Ureter (tissue), 1 donor: ENCODE measurements at places on chromosomes 16 and 17. TPM values are rescaled to one million over a fixed set of nuclear protein-coding genes. Genes with fewer than 3 reads are reported as not detected.
A peak's percentile ranks its signal among the peaks of the same experiment; 100 is the strongest.

OR2C1 gene
- not detected for total RNA-seq

FOXL1 gene
- total RNA-seq: 10.9 TPM

MPV17L gene
- 17.1 TPM for total RNA-seq

PPP1R27 gene
- total RNA-seq: not detected

GDPD1 gene
- total RNA-seq: 3.6 TPM

CUEDC1 gene
- 36.9 TPM for total RNA-seq

TSPAN10 gene
- total RNA-seq: 2.5 TPM

KRT33B gene
- not detected for total RNA-seq

KRTAP17-1 gene
- not detected for total RNA-seq

PTX4 gene
- total RNA-seq: 0.34 TPM

NTN3 gene
- not detected for total RNA-seq

PRDM7 gene
- not detected for total RNA-seq

GRB7 gene
- 37.4 TPM for total RNA-seq

UBFD1 gene
- total RNA-seq: 51.3 TPM

DNA sequence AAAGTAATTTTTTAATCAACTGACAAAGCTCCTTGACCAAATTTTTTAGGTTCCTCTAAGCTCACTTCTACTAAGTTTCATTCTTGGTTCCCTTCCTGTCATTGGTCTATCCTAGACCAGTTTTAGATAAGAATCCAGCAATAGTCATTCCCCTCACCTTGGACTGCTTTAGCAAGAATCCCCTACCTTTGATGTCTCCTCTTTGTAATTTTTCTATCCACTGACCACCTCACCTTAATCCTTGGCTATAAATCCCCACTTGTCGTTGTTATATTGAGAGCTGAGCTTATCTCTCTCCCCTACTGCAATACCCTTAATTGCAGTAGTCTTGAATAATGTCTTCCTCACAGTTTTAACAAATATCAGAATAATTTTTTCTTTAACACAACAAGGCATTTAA lies 107.2 kb downstream of the USP32 start:
- no peak for DNase-seq

DNA sequence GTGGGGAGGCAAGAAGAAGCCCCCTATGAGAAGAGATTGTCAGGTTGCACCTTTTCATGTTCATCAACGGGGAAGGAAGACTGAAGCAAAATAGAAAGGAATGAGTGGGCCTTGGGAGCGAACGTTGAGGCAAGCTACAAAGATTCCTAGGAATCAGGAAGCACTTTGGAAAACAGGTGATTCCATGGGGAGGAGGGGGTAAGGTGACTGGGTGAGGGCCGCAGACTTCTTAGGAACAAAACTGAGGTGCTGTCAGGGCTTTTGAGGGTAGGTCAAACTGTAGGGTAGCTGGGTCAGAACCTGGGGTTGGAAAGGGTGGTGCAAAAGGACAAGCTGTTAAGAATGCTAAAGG lies 528 bp downstream of the ITFG1 start:
- DNase-seq: no peak

GRCh38 chr16:89556750-89557689 lies 3.5 kb upstream of the RPL13 start:
- peak; percentile 74 for DNase-seq

- no peak for DNase-seq
These were observed 26.3 kb downstream of the ACTG1 start for GRCh38 chr17:81486199-81486810.

DNA sequence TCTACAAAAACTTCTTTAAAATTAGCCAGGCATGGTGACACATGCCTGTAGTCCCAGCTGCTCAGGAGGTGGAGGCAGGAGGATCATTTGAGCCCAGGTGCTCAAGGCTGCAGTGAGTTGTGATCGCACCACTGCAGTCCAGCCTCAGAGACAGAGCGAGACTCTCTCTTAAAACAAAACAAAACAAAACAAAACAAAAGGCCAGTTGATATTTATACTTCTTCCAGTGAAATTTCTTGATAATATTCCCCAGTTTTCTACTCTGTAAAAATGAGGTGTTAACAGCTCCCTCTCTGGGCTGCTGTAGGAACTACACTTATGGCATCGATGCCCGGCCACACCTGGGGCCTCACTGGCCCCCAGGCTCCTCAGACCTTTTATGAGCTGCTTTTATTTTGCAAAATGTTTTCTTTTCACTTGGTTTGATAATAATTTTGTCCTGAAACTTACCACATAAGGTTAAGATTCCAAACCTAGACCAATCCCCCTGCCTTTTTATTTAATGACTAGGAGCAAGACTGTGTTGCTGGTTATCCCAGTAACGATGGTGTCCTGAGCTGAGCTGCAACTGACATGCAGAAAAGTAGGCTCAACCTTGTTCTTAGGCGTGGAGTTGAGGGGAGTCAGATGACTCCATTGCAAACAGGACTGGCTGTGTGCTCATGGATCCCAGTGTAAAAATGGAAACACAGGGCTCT lies 17.6 kb downstream of the MAPK8IP3 start:
- no peak for DNase-seq

DNA sequence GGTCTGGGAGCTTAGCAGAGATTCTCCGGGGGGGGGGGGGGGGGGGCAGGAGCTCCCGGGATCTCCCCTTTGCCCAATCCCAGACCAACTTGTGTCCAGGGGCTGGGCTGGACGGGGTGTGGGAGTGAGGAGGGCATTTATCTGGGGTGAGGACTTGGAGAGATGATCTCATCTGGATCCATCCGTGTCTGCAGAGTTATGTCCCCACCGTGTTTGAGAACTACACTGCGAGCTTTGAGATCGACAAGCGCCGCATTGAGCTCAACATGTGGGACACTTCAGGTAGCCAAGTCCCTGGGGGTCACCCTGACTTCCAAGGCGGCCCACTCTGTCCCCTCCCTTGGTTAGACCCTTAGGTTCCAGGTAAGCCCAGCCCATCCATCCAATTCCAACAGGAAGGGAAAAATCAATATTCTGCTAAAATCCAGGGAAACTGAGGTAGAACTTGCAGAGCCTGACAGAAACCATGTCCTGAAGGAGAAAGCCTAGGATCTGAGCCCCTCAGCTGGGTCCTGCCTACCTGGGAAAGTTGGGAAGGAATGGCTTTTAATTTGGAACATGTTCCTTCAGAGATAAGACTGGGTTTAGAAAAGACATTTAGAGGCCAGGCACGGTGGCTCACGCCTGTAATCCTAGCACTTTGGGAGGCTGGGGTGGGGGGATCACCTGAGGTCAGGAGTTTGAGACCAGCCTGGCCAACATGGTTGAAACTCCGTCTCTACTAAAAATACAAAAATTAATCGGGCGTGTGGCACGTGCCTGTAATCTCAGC lies 921 bp downstream of the RND2 start:
- DNase-seq: no peak

- DNase-seq: no peak
These were observed 22.6 kb upstream of the COQ7 start for GRCh38 chr16:19044769-19045168.

GRCh38 chr16:70432723-70433457 lies 6.0 kb downstream of the ST3GAL2 start:
- DNase-seq: no peak

DNA sequence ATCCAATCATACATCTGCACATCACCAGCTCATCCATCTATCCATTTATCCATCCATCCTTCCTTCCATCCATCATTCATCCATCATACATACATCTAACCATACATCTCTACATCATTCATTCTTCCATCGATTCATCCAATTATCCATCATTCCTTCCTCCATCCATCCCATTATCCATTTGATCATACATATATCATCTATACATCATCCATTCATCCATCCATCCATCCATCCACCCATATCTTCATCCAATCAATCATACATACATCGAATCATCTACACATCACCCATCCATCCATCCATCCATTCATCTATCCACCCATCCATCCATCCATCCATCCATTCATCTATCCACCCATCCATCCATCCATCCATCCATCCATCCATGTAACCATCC lies 29.3 kb upstream of the STH start:
- no peak for DNase-seq

- peak; percentile 70 for DNase-seq
These were observed 5.2 kb downstream of the ASGR1 start for GRCh38 chr17:7173687-7174602.

DNA sequence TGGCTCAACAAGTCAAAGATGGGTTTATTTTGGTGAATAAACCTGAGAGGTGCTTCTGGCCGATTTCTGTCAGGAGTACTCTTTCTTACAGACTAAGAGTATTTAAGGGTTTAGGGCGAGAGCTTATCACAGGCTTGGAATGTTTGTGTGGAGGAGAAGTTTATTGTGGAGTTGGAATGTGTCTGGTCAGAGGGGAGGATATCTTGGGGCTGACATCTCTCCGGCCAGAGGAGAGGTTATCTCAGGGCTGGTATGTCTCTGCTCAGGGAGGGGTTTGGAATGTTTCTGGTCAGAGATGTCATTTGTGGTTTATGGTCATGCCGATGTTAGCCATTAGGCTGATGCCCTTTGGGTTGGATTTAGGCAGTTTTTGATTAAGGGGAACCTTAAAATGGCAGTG lies 236.4 kb upstream of the EEF2KMT start:
- DNase-seq: no peak

GRCh38 chr17:55661963-55662834 lies 60.5 kb downstream of the TMEM100 start:
- DNase-seq: no peak

DNA sequence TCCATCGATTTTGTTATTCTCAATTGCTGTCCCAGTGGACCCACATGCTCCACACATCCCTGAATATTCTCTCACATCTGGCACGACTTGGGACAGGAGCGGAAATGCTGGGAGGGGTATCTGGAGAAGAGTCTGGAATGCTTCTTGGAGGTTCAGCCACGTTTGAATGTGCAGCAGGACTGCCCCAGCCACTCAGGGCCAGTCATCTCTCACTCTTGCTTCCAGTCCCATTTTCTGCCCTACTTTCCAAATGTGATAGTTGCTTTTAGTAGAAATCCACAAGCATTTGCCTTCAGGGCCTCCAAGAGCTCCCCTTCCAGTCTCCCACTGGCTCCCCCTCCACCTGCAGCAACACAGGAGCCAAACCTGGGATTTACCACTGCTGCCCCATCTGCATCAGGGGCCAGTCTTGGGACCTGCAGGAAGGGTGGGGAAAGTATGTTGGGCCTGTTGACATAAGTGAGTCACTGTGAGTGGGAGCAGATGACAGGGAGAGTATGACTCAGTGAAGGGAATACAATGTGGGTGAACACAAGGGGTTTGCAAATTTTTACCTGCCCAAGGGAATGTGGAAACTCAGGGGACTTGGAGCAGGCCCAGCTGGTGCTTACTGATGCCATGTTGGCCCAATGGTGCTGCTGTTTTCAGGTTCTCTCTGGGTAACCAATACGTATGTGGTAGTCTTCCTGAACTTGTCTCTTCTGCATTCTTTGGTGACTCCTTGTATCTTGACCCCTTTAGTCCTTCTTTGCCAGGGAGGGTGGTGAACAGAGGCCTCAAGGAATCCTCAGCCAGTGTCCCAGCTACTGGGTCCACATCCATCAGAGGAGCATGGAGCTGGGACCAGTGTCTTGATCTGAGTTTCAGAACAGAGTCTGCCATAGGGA lies 78.8 kb upstream of the CRHR1 start:
- DNase-seq: peak; percentile 47

DNA sequence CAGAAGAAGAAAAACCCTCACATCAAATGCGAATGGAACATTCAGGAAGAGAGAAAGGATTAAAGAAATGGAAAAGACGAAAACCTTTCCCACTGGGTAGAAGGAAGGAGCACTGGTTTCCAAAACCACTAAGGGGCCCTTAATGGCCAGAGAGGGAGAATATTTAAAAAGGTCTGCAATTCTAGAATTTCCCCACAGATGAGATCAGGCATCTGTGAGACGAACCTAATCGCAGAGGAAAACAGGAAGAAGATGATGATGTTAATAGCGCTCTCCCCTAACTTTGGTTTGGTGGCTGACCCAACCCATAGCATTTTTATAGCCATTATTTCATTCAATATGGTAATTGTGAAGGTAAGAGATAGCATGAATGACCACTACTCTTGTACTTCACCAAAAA lies 32.8 kb downstream of the XYLT1 start:
- DNase-seq: no peak

GRCh38 chr17:8639709-8640108 lies 9.2 kb upstream of the MYH10 start:
- no peak for DNase-seq

- no peak for DNase-seq
These were observed 1.2 kb downstream of the ARHGAP17 start for GRCh38 chr16:25013751-25014499.

GRCh38 chr17:81579821-81580321 lies 27.7 kb upstream of the FAAP100 start:
- DNase-seq: no peak

GRCh38 chr17:31398381-31399311 lies 7.2 kb downstream of the RAB11FIP4 start:
- DNase-seq: peak; percentile 25

DNA sequence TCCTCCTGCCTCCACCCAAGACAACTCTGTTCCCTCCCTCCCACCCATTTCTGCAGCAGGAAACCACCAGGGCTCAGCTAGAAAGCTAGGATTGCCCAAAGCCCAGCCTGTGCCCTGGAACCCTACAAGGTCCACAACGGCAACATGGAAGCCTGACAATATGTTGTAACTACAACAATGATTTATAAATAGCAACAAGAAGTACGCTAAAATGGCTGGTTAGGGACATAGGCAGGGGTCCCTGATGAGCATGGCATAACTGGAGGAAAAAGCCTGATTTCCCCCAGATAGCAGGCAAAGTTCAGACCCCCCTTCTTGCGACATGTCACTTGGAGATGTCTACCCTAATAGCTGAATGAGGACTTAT lies 6.6 kb downstream of the ST3GAL2 start:
- no peak for DNase-seq

- no peak for DNase-seq
These were observed 27.6 kb downstream of the FCSK start for GRCh38 chr16:70481929-70482536.

DNA sequence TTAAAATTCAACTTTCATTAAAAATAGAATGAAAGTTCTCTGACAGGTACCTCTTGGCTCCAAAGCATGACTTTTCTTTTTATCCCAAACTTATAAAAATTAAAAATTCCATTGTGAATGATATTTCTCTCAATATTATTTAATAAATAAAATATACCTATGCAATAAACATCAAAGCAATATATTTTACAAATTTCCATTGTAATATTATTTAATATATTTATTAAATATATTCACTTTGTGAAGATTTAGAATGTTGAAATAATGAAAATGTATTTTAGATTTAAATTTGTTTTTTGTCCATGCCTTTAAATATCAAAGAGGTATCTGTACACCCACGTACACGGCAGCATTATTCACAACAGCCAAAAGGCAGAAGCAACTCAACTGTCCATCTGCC lies 147.8 kb downstream of the CEP112 start:
- DNase-seq: no peak

- no peak for DNase-seq
These were observed 969 bp upstream of the CETP start for GRCh38 chr16:56960681-56961281.

GRCh38 chr17:30153463-30153862 lies 36.8 kb downstream of the NSRP1 start:
- no peak for DNase-seq

GRCh38 chr17:68972119-68972704 lies 17.0 kb upstream of the ABCA8 start:
- DNase-seq: no peak
